Right lobe of liver (tissue), 6 donors: ENCODE measurements at places on chromosomes 6 and 20. TPM values are rescaled to one million over a fixed set of nuclear protein-coding genes. Genes with fewer than 3 reads are reported as not detected.

NFYA gene
- total RNA-seq = 7.7 TPM

CALHM6 gene
- 7.8 TPM for total RNA-seq

RSPH9 gene
- total RNA-seq = not detected

CD93 gene
- total RNA-seq = 15.9 TPM

IFNGR1 gene
- total RNA-seq = 39.8 TPM

PBOV1 gene
- total RNA-seq = not detected

CST4 gene
- not detected for total RNA-seq

CDC40 gene
- 10.8 TPM for total RNA-seq

KDM1B gene
- total RNA-seq = 12.1 TPM

SEMG1 gene
- total RNA-seq = not detected

WFDC12 gene
- not detected for total RNA-seq

EPHA7 gene
- not detected for total RNA-seq

LAMA5 gene
- 80.8 TPM for total RNA-seq

SLC26A8 gene
- total RNA-seq = 0.06 TPM

BFSP1 gene
- total RNA-seq = 0.35 TPM

ECT2L gene
- not detected for total RNA-seq

FRK gene
- total RNA-seq = 14.1 TPM

C20orf96 gene
- 1.6 TPM for total RNA-seq

SAMHD1 gene
- total RNA-seq = 40.5 TPM

C20orf141 gene
- not detected for total RNA-seq

OR2H2 gene
- not detected for total RNA-seq

MYB gene
- 0.51 TPM for total RNA-seq

FAM83B gene
- total RNA-seq = 0.37 TPM

LY6G6D gene
- total RNA-seq = not detected

TRIM40 gene
- 0.18 TPM for total RNA-seq

SH3BGRL2 gene
- total RNA-seq = 15.0 TPM

KCNQ2 gene
- not detected for total RNA-seq

ZSCAN12 gene
- 1.4 TPM for total RNA-seq

DEFB119 gene
- total RNA-seq = not detected

PRR18 gene
- 1.3 TPM for total RNA-seq

TNFRSF6B gene
- total RNA-seq = 0.56 TPM

CTAGE9 gene
- total RNA-seq = not detected

MUC21 gene
- total RNA-seq = not detected

GJA10 gene
- total RNA-seq = not detected

ZNF391 gene
- 0.31 TPM for total RNA-seq

PAX1 gene
- total RNA-seq = not detected

MOG gene
- not detected for total RNA-seq

IRAK1BP1 gene
- total RNA-seq = 1.1 TPM

FAM83C gene
- total RNA-seq = not detected

PSORS1C2 gene
- total RNA-seq = not detected

LKAAEAR1 gene
- not detected for total RNA-seq

LAMA2 gene
- total RNA-seq = 5.2 TPM

SGK2 gene
- 47.3 TPM for total RNA-seq

TINAG gene
- total RNA-seq = not detected

NKX2-2 gene
- not detected for total RNA-seq

TPX2 gene
- 1.9 TPM for total RNA-seq

HLA-DPB1 gene
- 24.5 TPM for total RNA-seq

WFDC5 gene
- not detected for total RNA-seq

SPATS1 gene
- not detected for total RNA-seq

CBLN4 gene
- not detected for total RNA-seq

KCNK5 gene
- total RNA-seq = 20.0 TPM

HCK gene
- 17.1 TPM for total RNA-seq

BTNL2 gene
- total RNA-seq = not detected

DZANK1 gene
- 0.51 TPM for total RNA-seq
